WTC11 (cell line): ENCODE measurements at places on chromosomes 11 and 22.
A peak's percentile ranks its signal among the peaks of the same experiment; 100 is the strongest.

DNA sequence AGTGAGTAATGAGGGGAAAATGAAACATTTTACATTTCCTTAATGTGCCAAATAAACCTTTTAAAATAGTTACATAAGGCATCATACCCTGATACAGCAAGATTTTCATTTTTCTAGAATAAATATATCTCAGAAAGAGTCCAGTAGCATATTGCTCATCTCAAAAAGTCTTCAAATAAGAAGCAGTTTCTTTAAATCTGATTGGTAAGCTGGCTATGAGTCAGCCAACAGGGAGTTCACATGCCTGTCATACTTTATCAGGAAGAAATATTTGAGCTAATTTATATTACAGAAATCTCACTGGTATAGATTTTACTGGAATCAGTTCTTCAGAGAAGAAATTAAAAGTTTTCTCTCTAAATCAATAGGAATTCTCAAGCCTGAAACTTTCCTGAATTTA, 258.1 kb downstream of the C11orf87 start:
- DNase-seq = no peak
- no peak overlapping the region for H3K27ac ChIP-seq
- H3K27me3 ChIP-seq = no peaks in the 10 kb centered on the region
- H3K4me1 ChIP-seq = no peaks in the 10 kb centered on the region
- no peaks in the 10 kb centered on the region for H3K36me3 ChIP-seq
- no peak overlapping the region for H3K4me3 ChIP-seq

DNA sequence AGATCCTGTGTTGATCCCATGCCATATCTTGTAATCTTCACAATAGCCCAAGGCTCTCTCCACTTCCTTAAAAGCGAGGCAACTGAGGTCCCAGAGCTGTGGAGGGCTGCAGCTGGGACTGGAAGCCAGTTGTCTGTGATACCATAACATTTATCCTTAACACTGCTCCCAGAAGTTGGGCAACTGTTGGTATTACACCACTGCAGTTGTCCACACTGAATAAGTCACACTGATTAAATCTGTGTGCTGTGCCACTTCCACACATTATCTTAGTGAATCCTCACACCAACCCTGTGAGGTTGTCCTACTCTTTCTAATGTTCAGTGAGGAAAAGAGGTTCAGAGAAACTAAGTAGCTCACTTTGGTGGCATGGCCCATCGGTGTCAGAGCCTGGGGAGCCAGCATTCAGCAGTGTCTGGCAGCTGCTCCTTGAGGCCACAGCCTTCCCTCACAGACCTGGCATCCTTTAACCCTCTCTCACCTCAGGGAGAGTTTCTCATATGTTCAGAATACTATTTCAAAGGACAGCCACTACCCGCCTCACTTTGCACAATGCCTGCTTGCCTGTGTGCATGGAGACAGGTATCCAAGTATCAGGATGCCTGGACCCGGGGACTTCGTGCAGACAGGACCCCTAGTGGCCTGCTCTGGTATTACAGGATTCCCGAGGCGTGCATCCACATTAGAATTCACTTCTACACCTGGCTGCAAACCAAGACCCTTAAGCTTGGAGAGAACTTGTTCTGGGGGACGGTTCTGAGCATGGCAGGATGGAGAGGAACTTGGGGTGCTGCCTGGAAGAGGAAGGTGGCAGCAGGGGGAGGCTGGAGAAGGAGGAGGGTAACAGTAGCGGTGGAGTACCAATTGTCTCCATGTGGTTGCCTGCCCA, 221.9 kb upstream of the TBCEL start:
- no peak overlapping the region for H3K4me3 ChIP-seq
- H3K27ac ChIP-seq = no peak overlapping the region
- no peaks in the 10 kb centered on the region; the same call in 1 of the 2 replicates for H3K27me3 ChIP-seq
- H3K36me3 ChIP-seq = no peaks in the 10 kb centered on the region

DNA sequence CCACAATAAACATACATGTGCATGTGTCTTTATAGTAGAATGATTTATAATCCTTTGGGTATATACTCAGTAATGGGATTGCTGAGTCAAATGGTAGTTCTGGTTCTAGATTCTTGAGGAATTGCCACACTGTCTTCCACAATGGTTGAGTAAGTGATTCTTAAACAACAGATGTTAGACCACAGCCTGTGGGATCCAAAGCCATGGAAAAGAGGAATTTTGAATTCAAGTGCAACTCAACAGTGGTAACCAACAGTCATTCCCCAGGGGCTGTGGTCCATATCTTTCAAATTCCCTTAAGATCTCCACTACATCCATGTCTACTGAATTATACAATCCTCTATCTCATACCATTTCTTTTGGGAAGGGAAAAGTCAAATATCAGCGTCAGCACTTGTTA, 321.5 kb downstream of the LARGE1 start:
- no peak overlapping the region for H3K4me3 ChIP-seq
- H3K27ac ChIP-seq = no peak overlapping the region
- H3K36me3 ChIP-seq = peaks cover 20% of the 10 kb centered on the region
- peaks cover 48% of the 10 kb centered on the region for H3K27me3 ChIP-seq

DNA sequence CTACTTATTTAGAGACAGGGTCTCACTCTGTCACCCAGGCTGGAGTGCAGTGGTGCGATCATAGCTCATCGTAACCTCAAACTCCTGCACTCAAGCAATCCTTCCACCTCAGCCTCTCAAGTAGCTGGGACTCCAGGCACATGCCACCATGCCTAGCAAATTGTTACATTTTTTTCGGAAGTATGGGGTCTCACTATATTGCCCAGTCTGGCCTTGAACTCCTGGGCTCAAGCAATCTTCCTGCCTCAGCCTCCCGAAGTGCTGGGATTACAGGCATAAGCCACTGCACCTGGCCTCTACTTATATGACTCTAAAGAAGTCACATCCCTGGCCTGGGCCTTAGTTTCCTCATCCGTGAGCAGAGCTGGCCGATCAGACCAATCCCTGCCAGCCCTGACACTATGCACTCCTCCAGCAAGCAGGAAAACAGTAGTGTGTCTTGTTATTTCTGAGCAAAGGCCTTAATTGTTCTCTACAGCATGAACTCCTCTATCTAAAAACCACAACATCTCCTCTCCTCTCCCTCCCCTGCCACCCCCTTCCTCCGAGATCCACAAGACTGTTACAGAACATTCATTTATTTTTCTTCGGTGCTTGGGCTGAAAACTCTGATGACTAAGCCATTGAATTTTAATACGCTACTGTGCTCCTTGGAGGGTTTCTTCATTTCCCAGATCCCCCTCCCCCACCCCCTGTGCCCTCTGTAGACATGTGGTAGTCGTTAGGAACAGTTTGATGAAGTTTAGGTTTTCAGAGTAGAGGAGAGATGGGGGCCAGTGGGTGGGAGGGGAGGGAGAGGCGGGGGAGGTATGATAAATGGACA, 91.5 kb downstream of the ABTB2 start:
- no peaks in the 10 kb centered on the region for H3K27me3 ChIP-seq
- H3K36me3 ChIP-seq = no peaks in the 10 kb centered on the region
- H3K4me1 ChIP-seq = peaks cover 45% of the 10 kb centered on the region

- no peaks in the 10 kb centered on the region for H3K27me3 ChIP-seq
- H3K4me3 ChIP-seq = no peak overlapping the region
- no peak for DNase-seq
- H3K36me3 ChIP-seq = no peaks in the 10 kb centered on the region
- H3K27ac ChIP-seq = no peak overlapping the region
These were observed 14.0 kb downstream of the OTOG start for GRCh38 chr11:17561111-17561415.

- H3K27ac ChIP-seq = no peak overlapping the region
- H3K4me1 ChIP-seq = no peaks in the 10 kb centered on the region
- no peaks in the 10 kb centered on the region for H3K36me3 ChIP-seq
These were observed 429.5 kb upstream of the ANO3 start for GRCh38 chr11:25902476-25902875.

- no peak overlapping the region for H3K27ac ChIP-seq
- DNase-seq = no peak
- H3K36me3 ChIP-seq = no peaks in the 10 kb centered on the region
- peaks cover 21% of the 10 kb centered on the region for H3K4me1 ChIP-seq
- no peak overlapping the region for H3K4me3 ChIP-seq
These were observed 101.2 kb downstream of the SIK3 start for GRCh38 chr11:116997071-116997470.

DNA sequence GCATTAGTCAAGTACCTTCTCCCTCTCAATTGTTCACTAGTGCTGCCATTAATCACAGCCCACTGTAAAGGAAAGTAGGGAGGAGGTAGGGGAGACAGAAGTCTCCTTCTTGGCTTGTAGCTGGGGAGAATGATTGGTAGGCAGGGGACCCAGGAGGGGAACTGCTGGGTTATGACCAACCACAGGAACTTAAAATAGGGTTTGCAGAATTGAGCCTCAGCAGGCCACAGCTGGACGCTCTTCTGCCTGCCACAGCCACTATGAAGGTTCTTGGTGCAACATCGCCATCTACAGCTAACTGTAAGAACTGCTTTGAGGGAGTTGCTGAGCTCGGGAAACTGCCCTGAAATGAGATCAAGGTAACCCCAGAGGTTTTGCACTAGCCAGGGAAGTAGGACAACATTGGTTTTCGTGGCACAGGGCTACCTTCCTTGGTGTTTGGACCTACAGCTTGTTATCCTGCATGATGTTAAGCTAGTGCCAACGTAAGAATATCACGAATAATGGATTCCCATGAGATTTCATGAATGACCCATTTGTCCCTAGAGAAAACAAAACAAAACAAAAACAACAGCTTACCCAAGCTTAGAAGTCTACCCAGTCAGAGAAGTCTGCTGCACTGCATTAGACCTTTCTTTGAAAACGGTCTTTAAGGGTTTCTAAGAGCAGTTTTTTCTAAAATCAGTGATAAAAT, 787.1 kb upstream of the API5 start:
- no peak overlapping the region for H3K4me3 ChIP-seq
- H3K27me3 ChIP-seq = no peaks in the 10 kb centered on the region
- H3K4me1 ChIP-seq = peaks cover 27% of the 10 kb centered on the region
- peak; percentile 59 for DNase-seq

GRCh38 chr11:1908618-1909017, 10.9 kb upstream of the TNNT3 start:
- H3K27me3 ChIP-seq = peaks cover 2% of the 10 kb centered on the region; the same call in 1 of the 2 replicates
- H3K4me1 ChIP-seq = peaks cover 18% of the 10 kb centered on the region
- no peaks in the 10 kb centered on the region for H3K36me3 ChIP-seq
- H3K4me3 ChIP-seq = no peak overlapping the region

DNA sequence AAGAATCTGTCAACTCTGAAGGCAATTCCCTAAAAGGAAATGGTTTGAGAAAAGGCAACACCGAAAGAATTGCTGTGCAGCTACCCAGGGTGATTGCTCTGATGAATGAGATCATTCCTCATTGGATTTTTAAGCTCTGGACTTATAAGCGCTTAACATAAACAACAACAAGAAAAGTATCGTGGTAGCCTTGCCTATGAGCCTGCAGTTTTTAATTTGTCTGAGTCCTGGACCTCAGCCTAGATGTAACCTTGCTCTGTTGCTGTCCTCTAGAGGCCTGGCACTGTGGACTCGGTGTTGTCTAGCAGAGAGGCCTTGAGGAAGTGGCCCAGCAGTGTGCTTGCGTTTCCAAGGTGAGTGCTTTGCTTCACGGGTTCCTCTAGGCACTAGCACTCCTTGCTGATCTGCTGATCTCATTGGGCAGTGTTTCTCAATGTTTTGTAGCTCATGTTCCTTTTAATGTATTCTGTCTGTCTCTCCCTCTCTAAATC, 20.4 kb downstream of the CCDC81 start:
- H3K4me1 ChIP-seq = peaks cover 30% of the 10 kb centered on the region
- peak; percentile 20 for DNase-seq
- H3K36me3 ChIP-seq = peaks cover 2% of the 10 kb centered on the region; the same call in 1 of the 2 replicates
- no peaks in the 10 kb centered on the region for H3K27me3 ChIP-seq

GRCh38 chr11:122235615-122236014, 119.6 kb upstream of the BLID start:
- H3K4me3 ChIP-seq = no peak overlapping the region
- H3K27ac ChIP-seq = no peak overlapping the region
- no peaks in the 10 kb centered on the region for H3K4me1 ChIP-seq
- H3K36me3 ChIP-seq = no peaks in the 10 kb centered on the region

- no peaks in the 10 kb centered on the region for H3K36me3 ChIP-seq
- peaks cover 52% of the 10 kb centered on the region for H3K4me1 ChIP-seq
- DNase-seq = peak; percentile 64
- peak overlapping the region; percentile 92 for H3K27ac ChIP-seq
These were observed 1.1 kb downstream of the CAVIN3 start for GRCh38 chr11:6319001-6319703.

DNA sequence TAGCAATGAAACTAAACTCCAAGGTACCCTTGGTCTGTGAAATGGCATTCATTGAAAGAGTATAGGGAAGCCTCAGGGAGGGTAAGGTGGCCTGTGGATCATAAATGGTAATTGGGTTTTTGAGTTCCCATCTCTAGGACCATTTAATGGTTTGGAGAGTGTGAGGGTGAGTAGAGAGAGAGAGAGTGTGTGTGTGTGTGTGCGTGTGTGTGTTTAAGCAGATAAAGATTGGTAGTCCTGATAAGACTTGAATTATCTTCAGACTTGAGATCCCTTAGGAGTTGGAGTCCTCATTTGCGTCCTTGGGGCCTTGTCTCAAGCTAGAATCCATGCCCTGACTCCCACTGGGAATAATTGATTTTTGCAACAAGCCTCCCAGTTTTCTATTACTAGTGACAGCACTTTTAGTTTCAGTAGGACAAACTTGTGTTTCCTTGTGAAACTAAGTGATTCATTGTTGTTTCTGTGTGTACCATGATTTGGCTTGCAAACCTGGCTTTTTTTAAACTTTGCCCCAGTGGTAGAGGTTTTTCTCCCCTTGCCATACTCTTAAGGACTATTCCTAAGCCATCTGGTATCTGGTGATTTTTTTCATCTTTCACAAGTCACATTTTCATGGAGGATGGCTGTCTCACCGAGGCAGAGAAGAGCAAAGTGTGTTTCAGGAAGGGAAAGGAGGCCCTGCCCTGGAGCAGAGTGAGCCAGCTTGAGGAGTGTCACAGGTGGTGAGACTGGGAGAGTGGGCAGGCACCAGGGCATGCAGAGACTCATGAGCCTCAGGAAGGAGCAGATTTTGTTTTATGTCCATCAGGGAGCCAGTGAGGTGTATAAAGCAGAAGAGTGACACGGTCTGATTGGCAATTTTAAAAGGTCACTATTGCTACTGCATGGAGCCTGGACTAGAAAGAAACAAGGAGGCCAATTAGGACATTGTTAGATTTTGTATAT, 26.7 kb downstream of the ALKBH3 start:
- no peaks in the 10 kb centered on the region for H3K4me1 ChIP-seq
- no peak for DNase-seq
- no peak overlapping the region; the same call in 1 of the 2 replicates for H3K27ac ChIP-seq
- no peaks in the 10 kb centered on the region for H3K27me3 ChIP-seq

DNA sequence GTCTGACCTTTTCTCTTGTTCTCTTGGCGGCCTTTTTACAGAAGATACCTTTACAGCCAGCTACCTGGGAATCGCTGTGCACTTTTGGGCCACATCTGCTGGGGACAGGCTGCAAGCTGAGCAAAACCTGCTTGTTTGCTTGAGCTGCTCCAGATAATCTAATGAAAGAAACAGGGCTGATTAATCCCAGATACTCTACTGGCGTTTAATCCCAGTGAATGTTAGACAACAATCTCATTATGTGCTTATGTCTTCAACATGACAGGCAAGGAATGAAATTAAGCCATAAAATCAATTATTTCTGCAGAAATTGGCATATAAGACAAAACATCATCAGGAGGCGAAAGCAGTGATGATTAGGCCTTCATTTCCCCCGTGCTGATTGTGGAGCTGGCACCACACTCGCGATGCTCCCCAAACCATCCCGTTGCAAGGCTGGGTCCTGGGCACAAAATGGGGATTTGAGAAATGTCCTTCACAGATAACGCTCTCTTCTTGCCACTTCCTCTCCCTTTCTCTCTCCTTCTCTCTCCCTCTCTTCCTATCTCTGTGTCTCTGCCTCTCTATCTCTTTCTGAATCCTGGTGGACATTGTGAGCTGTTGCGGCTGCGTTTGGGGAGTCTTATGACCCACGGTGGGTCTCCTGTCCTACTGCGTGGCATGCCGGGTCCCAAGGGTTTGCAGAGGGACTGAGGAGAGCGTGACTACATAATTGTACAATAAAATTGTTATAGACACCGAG, 1053.8 kb downstream of the TBC1D22A start:
- H3K4me1 ChIP-seq = no peaks in the 10 kb centered on the region
- no peak overlapping the region for H3K27ac ChIP-seq
- H3K4me3 ChIP-seq = no peak overlapping the region
- no peak for DNase-seq
- peaks cover 4% of the 10 kb centered on the region for H3K36me3 ChIP-seq
